ENCODE measurements at places on chromosomes 16 and 17.

- no peak for DNase-seq
Measured at GRCh38 chr17:33054412-33054811, 62.8 kb downstream of the SPACA3 start.

DNA sequence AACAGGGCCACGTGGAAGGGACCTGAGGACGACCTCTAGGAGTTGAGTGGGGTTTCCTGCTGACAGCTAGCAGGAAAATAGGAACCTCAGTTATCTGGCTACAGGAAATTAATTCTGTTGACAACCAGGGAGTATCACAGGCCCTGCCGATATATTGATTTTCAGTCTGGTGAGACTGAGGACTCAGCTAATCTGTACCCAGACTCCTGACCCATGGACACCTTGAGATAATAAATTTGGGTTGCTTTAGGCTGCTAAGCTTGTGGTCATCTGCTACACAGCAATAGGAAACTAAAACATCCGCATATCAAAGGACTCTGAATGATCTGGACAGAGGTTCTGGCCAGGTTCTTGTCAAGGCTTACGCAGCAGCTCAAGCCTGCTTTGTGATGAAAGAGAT is 80.8 kb upstream of the CNEP1R1 start:
- no peak for DNase-seq

- DNase-seq = no peak
Measured at GRCh38 chr17:29430275-29430674, 40.1 kb downstream of the TAOK1 start.

- no peak for DNase-seq
Measured at GRCh38 chr17:54455251-54455868, 445.3 kb upstream of the TOM1L1 start.
